ENCODE measurements at places on chromosomes 2 and 18.

DNA sequence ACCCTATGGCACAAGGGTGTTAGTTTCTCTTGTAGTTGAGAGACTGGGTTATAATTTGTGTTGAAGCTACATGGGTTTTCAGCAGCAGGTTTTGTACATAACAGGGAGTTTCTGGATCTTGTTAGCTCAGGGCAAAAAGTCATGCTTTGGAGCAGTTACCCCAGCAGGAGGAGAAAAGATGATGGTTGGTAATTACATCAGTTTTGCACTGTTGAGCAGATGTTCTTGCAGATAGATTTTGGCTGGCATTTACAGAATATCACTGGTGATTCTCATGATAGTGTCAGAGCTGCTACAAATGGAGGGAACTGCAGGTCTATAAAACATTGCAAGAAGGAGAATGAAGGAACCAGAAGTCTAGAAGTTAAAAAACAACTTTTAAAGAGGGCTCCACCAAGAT, 215.2 kb upstream of the ATP5MC3 start:
- no peak for DNase-seq

GRCh38 chr2:240288087-240288521, 147.4 kb upstream of the GPC1 start:
- no peak for DNase-seq

DNA sequence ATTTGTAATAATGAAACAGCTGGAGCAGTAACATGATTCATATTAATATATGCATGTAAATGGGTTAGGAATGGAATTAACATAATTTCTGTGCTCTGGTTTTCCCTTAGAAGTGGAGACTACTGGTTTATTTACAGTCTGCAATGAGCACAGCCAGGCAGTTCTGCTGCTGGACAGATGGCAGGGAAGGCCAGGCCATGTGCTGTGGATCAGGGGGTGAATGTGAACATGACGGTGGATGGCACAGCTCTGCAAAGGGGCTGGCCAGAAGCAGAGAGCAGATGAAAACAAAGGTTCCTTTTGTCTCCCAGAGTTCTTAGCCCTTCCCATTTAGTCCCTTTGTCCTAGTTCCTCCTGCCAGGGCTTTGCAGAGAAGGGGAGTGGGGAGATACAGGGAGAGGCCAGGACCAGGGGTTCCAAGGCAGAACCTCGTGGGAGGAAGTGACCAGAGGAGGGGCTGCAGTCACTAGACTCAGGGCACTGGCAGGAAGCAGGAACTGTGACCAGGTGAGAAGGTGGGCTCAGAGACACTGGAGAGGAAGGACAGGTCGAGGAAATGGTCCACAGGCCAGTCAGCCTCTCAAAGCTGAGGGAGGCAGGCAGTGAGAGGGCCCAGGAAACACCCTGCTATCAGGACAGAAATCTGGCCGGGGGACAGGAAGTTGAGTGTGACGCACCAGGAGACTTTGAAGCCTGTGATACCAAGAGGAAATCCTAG, 112.9 kb upstream of the ATP8B1 start:
- no peak for DNase-seq

DNA sequence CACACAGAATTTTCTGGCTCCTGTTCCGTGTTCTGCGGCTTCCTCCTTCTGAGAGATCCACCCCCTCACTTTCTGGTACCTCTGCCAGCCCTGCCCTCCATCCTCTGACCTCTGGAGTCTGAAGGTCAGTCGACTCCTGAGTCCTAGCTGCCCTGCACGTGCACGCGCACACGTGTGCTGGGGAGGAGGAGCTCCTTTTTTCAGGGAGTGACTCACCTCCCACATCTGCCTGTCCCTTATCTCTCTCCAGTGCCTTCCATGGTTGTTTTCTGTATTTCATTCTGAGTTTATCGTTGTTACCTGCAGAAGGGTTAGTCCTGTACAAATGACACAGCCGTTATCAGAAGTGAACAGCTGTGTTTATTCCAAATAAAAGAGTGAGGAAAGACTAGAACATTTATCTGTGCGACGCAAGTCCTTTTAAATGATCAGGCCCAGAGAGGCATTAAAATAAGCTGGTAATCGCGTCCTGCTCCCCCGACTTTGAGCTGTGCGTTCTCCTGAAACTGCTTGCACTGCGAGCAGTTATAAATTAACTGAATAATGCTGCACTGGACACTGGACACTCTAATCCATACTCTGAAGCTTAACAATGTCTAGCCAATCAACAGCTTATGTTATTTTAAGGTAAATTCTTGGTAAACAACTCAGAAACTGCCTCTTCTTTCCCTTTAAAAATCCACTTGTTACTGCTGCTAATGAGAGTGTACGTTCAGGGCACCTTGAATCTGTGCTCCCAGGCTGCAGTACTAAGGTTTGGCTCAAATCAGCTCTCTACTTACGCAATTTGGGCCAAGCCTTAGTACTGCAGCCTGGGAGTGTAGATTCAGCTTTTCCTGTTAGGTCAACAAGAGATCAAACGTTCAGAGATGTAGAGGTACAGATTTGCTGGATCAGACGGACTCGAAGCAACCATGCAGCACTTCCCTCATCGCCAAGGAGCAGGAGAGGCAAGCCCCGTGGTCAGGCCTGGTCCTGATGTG, 72.5 kb downstream of the GALR1 start:
- DNase-seq, result no peak

DNA sequence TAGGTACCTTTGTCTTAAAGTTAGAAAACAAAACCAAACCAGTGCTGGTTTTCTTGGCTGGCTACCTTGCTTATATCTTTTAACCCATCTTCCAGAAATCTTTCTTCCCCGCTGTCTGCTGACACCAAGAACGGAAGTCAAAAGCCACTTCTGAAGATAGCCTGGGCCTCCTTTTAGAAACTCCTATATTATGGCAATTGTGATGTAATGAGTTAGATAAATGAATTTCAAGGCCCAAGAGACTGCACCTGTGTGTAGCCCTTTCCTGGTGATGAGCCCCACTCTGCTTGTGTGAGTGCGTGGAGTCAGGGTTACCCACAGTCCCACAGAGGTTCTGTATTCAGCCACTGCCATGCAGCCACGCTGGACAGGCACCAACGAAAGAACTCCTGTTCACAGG, 60.7 kb downstream of the ARMC9 start:
- no peak for DNase-seq

DNA sequence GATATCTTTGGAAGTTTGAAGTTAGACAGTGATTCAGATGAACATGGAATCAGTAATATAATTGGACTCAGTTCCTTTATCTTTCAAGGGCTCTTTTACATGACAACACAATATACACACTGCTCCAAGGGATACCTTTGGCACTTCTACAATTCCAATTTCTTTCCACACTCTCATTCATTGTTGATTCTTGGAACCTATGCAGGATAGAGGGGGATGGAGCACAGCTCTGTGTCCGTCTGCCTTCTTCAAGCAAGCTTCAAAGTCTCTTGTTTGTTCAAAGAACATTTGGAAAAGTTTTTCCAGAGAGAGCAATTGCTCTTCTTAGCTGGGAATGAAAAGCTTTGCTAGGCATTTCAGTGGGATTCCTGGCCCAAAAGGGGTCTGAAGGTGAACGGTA, 276.2 kb upstream of the ZEB2 start:
- no peak for DNase-seq

DNA sequence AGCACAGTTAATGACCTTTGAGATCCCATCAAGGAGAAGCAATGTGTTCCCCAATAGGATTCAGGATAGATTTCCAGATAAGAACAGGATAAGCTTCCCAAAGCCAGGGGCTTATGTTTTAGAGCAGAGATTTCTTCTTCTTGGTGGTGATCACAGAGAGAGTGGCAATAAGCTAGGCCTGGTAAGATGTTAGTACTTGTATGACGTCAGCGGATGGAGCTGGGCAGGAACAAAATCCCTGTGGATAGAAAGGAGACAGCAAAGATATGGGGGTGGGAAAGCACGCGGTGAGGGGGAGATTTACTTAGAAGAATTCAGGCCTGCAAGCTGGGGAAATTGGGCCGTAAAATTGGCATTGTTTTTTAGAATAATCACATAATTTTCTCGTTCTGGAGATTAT, 323.0 kb downstream of the MTX2 start:
- DNase-seq, result no peak

DNA sequence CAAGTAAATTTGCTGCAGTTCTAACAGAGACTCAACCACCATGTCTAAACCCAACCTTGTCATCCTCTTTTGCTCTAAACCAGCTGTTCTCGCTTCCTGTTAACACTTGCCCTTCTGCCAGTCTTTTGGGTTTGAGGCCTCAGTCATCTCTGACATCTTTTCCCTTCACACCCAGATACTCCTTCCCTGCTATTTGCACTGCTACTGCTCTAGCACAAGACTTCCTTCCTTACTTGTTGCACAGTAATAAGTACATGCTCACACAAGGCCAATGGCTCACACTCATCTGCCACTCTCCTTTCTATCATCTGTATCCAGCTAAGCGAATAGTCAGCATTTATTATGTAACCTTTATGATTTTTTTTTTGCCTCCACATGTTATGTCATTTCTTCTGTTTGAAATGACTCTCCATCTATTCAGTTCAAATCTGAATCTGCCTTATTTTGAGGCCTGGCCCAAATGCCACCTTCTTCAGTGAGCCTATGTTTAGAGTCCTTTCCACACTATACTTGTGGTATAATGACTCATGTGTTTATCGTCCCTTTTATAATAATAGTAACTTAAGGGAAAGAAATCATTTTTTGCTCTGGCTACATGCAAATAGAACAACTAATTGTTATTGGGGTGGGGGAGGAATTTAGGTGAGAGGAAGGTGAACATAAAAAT, 22.5 kb upstream of the CDKL4 start:
- DNase-seq, result no peak

- no peak for DNase-seq
Measured at GRCh38 chr2:218981881-218982585, 3.0 kb downstream of the FEV start.

DNA sequence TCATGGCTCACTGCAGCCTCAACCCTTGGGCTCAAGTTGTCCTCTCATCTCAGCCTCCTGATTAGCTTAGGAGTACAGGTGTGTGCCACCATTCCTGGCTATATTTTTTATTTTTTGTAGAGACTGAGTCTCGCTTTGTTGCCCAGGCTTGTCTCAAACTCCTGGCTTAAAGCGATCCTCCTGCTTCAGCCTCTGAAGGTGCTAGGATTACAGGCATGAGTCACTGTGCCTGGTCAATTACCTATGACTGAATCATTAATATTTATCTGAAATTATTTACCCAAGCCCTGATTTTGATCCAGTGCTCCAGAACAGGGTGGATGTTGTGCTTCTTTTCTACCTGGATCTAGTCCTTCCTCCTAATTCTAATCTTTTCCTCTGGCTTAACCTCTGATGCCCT, 87.8 kb downstream of the MAP2 start:
- DNase-seq, result no peak

DNA sequence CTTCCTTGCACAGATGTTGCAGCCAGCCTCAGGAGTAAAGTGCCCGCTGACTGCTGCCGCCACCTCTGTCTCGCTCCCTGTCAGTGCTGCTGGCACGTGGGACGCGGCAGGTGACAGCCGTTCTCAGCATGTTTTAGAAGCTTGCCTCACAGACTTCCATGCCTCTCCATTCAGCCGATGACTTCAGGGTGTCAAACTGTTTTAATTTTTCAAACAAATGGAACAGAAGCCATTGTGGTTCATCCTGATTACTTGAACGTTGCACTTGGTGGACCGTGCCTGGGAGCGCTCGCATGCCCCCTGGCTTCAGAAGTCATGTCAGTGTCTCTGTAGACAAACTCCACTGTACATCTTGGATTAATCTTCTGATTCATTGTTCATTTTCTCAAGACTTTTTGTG, 62.7 kb upstream of the EML6 start:
- no peak for DNase-seq

DNA sequence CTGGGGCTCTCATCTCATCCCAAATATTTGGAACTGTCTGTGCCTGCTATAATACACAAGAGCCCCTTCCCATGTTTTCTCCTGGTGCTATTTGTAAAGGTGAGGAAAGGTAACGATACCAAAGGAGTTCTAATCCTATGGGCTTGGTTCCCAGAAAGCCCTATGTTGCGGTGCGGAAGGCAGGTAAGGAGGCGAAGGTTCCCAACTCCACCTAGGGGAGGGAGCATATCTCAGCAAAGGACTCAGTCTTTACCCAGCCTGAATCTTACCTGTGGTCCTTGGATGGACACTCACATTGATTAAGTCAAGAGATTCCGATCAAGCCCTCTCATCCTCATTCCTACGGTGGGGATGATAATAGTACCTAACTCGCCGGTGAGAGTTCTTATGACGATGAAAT, 140.1 kb downstream of the BCL2 start:
- DNase-seq, result no peak

- no peak for DNase-seq
Measured at GRCh38 chr2:69615969-69616368, 27.6 kb downstream of the AAK1 start.

GRCh38 chr2:208269091-208269490, 3.0 kb downstream of the PIKFYVE start:
- no peak for DNase-seq

GRCh38 chr18:74831571-74832250, 234.0 kb downstream of the ZNF407 start:
- DNase-seq, result no peak

DNA sequence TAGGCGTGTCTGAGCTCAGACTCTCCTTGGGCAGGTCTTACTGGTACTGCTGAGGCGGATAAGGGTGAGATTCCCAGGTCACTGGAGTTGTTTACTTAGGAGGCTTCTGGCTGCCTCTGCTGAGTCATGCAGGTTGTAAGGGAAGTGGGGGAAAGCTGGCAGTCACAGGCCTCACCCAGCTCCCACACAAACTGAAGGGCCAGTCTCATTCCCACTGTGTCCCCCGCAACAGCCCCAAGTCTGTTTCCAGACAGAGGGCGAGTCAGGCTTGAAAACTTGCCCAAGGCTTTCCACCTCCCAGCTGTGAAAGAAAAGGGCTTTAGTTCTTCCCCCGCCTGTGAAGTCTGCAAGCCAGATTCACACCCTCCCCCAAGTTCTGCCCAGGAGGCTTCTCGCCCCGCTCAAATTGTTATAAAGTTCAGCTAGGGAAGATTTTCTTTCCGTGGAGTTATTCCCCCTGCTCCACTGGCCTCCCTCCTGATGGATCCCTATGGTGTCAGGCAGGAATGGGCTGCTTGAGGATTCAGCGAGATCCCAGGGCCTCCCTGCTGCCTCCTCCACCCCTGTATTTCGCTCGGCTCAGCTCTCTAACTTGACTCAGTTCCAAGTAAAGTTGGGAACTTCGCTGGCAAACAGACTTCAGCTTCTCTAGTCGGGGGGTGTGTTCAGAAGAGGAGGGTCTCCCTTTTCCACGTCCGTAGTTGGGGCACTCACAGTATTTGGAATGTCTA, 248.6 kb downstream of the NR4A2 start:
- DNase-seq, result no peak

DNA sequence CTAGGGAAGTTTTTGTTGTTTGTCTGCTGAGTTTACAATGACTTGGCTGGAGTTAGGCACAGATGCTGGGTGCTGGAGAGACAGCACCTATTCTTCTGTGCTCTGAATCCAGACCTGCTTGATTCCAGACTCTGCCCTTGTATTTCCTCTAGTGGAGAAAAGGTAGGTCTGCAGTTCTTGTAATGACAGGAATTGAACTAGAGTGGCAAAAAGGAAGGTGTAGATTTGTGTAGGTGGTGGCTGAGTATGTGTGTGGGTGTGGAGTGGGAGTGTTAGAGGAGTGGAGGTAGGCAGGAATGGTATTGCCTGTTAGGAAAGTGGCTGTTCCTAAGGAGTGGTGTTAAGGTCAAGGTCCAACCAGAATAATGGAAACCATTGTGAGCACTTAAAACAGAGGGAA, 71.9 kb upstream of the LYPD6 start:
- no peak for DNase-seq
